ENCODE measurements at places on chromosomes 4 and X.

- DNase-seq, result no peak
Measured at GRCh38 chr4:130335417-130336194, 1239.7 kb downstream of the C4orf33 start.

DNA sequence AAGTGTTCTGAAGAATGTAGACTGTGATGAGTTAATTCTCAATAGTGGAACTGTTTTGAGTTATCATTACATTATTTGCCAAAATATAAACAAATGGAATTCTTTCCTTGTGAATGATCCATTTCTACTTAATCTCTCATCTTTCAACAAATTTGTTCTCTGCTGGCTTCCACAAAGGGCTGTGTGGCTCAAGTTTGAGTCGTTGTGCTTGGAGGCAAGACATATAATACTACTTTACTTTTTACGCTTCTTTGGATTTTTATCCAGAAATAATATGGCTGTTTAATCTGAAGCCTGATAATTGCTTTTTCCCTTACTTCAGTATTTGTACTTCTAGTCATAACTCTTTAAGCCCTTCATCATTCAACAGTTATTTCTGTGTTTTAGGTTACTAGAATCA is 169.5 kb downstream of the ARHGAP10 start:
- no peak for DNase-seq

GRCh38 chr4:141636082-141636770 is at the start of gene IL15:
IL15 (plus strand) TSS chr4:141636583; CDS start chr4:141719465, 82,882 bp downstream.
- peak; percentile 61 for DNase-seq

- no peak for DNase-seq
Measured at GRCh38 chr4:89878611-89879010, 16.0 kb upstream of the MMRN1 start.

- no peak for DNase-seq
Measured at GRCh38 chrX:103248553-103248952, 6.4 kb downstream of the TCEAL8 start.

GRCh38 chr4:181245326-181245725 is 997.9 kb upstream of the TENM3 start:
- no peak for DNase-seq

- no peak for DNase-seq
Measured at GRCh38 chr4:185811509-185812364, at the start of gene SORBS2. SORBS2 (minus strand) TSS chr4:185812194; CDS start chr4:185690571, 121,623 bp downstream.

DNA sequence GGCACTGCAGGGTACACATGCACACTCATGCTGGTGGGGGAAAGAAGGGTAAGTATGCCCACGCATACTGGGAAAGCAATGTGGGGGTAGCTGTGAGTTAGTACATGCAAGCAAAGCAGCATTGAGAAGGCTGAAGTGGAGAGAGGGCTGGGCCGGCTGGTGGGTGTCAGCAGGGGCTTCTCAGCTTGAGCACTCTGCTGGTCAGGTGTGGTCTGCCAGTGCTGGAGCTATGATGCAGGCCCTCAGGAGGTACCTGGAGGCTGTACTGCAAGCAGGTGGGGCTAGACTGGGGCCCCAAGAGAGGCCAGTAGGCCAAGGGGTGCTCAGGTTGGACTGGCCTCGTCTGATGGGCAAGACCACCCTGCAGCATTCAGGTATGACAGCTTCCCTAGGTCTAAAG is 61.9 kb upstream of the SERPINA7 start:
- DNase-seq, result no peak

DNA sequence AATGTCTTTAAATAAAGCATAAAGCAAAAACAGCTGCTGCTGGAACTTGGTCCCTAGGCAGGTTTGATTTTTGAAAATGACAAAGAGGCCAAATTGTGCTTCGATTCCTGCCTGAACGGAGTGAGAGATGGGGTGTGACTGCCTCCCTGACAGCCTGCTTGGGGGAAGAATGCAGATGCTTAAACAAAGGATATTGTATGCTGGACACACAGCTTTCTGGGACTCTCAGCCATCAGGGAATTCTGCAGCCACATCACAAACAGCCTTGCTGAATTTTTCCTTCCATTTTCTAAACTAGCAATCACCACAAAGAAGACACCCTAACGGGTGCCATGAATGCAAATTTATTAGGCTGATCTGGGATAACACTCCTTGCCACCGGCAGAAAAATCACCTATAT is 83.9 kb upstream of the CPEB2 start:
- no peak for DNase-seq

- DNase-seq, result no peak
Measured at GRCh38 chr4:95887551-95887950, 47.7 kb downstream of the PDHA2 start.

DNA sequence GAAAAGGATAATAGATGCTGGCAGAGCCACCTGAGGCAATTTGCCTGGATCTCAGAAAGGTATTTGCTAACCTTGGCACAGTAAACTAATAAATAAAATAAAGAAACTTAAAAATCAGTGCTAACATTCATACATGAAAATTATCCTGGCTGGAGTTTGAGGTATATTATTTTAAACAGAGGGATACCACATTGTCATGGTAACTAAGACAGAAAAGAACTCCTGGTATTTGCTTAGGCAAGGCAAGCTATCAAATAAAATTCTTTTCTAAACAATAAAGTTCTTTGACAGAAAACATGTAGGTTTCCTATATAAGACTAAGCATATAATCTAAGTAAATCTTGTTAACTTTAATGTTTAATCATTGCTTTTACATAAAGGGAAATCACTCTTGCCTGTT is 218.8 kb downstream of the MAGEB17 start:
- no peak for DNase-seq

- no peak for DNase-seq
Measured at GRCh38 chr4:48812866-48813265, 18.0 kb upstream of the OCIAD1 start.

DNA sequence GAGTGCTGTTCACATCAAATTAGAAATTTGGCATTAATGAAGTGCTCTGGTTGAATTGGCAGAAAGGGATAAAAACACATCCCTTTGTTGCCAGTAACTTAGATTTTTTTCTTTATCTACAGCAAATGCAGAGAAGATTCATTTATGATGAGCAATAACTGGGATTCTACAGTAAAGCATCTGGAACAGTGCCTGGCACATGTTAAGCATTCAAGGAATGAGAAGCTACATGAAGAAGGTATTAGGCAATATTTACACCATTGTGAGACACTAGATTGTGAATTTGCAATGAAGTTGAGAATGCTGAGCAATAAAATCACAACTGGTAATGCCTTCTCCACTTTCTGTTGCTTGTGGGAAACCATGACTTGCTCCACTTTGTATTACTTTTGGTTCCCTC is 33.5 kb downstream of the PCDH19 start:
- no peak for DNase-seq

- DNase-seq, result no peak
Measured at GRCh38 chr4:121822796-121823504, 733 bp downstream of the CCNA2 start.

DNA sequence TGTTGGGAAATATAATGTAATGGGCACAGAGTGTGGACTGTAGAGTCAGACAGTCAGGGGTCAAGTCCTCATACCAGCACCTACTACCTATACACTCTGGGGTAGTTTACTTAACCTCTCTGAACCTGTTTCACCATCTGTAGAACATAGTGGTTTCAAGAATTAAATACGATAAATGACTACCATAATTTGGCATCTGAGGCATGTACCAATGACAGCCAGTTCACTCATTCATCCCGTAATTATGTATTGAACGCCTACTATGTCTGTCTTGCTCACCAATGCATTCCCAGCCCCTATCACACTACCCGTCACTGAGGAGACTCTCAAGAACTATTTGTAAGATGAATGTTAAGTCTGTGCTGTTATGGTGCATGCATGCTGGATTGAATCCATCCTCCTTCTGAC is 2.0 kb upstream of the FGB start:
- DNase-seq, result no peak

GRCh38 chr4:38318737-38319455 is 345.1 kb upstream of the KLF3 start:
- DNase-seq, result peak; percentile 69

DNA sequence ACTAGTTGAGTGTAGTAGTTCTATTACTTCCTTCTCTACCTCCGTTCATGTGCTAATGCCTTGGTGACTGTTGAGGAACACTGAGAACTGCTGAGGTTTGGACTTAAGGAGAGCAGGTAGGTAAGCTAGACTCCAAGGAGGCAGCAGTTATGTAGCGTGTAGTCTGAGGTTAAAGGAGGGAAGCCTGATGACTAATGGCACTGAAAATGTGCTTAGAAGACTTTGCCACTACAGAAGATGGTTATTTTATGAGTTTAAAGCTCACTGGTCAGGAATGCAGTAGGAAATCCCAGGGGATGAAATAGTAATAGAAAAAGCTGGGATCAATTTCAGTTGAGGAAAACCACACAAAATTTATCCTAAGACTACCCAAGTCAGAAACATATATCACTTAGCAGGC is 1077.3 kb downstream of the RAPGEF2 start:
- DNase-seq, result no peak

DNA sequence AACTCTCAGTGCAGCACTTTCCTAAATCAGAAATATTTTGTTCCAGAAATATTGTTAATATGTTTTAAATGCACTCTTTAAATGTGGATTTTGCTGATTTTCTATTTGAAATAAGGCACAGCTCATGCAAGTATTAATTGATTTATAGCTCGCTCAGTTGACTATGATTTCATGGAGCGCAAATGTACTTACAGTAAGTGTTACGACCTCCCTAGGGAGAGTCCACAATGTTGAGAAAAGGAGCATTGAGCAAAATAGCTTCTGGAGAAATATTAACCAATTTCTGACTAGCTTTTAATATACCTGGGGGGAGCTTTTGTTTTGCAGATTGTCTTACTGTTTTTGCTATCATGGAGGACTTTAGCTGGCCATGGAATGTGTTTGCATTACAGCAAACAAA is 1687.5 kb downstream of the STIM2 start:
- no peak for DNase-seq

GRCh38 chr4:110970642-110971041 is 347.8 kb upstream of the PITX2 start:
- DNase-seq, result no peak

- no peak for DNase-seq
Measured at GRCh38 chrX:150212672-150213480, 150.2 kb upstream of the MAMLD1 start.

- DNase-seq, result no peak
Measured at GRCh38 chrX:6386837-6387236, 148.1 kb downstream of the VCX3A start.

- DNase-seq, result no peak
Measured at GRCh38 chrX:106874075-106874474, 29.1 kb downstream of the RIPPLY1 start.

DNA sequence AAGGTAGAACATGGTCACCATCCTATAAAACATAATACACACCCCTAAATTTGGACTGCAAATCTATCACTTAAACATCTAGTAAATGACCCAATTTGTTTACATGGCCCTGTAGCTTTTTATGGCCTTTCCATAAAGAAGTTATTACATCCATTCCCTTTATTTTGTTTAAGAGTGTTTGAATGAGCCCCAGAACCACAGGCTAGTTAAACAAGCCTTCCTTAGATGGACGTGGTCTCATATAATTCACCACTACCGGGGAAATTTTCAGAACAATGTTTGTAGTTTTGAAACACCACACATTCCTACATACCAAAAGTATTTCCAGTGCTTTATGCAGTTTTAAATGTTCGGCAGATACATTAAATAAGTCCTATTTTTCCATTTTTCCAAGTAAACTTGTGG is 12.3 kb downstream of the PDGFC start:
- no peak for DNase-seq

DNA sequence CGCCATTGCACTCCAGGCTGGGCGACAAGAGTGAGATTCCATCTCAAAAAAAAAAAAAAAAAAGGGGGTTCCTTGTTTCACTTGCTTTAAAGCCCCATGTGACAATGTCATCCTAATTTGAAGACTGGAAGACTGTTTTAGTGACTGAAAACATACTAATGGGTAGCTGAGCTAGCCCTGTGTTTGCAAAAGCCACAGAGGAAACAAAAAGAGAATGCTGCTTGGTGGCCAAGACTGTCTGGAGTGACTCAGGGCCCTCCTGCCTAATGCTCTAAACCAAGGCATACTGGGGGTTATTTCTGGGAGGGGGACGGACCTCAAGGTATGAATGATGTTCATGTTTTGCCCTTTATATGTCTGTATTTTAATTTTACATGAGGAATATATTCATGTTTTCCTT is 16.0 kb downstream of the HPSE start:
- DNase-seq, result no peak

- no peak for DNase-seq
Measured at GRCh38 chrX:53262189-53262917, 19.0 kb downstream of the IQSEC2 start.

DNA sequence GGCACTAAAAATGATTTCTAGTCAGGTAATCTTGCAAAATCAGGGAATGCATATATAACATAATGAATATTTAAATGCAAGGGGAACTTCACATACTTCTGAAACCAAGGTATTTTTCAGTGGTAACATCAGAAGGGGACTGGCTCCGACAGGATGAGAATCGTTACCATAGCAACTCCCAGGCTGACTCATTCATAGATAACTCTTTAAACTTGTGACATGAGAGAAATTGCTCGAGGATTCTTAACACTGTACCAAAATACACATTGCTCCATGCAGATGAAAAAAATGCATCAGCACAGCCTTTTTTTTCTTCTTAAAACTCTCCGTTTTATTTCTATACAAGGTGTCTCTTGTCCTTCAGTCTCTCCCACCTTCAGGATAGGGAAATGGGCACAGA is 114.3 kb downstream of the GABRB1 start:
- DNase-seq, result no peak

DNA sequence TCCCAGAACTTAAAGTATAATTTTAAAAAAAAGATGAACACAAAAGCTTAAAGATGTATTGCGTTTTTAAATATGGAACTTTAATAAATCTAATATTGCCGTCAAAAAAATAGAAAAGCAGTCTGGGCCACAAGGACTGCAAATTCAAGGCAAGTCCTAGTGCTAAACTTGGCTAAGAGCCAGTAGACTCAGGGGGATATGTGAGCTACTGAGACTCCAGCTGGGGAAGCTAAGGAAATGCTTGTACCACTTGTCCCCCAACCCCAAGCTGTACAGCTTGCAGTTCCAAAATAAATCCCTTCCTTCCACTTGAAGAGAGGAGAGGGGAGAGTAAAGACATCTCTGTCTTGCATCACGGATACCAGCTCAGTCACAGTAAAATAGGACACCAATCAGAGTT is 290.8 kb upstream of the FGF13 start:
- no peak for DNase-seq

GRCh38 chrX:152992115-152992514 is 1.8 kb downstream of the PNMA5 start:
- DNase-seq, result no peak

All from mesothelial cell of epicardium (in vitro differentiated cells).